ENCODE measurements at places on chromosomes 5 and 9. TPM values are rescaled to one million over a fixed set of nuclear protein-coding genes. Genes with fewer than 3 reads are reported as not detected.

CEL gene
- 0.38 TPM for total RNA-seq

CD72 gene
- 0.06 TPM for total RNA-seq

FBXW2 gene
- total RNA-seq: 43.8 TPM

MCTP1 gene
- 8.9 TPM for total RNA-seq

HAPLN1 gene
- not detected for total RNA-seq

TCF7 gene
- 20.7 TPM for total RNA-seq

UBAP1 gene
- 45.0 TPM for total RNA-seq

JMY gene
- 2.9 TPM for total RNA-seq

LHX6 gene
- 0.39 TPM for total RNA-seq

PTPRD gene
- 0.13 TPM for total RNA-seq

FAM153A gene
- not detected for total RNA-seq

PAPPA gene
- total RNA-seq: 32.0 TPM

KCNIP1 gene
- not detected for total RNA-seq

CCL27 gene
- total RNA-seq: not detected

PCDHB4 gene
- total RNA-seq: 0.03 TPM

PCDHA9 gene
- not detected for total RNA-seq

PAIP2 gene
- total RNA-seq: 81.3 TPM

CYLC2 gene
- total RNA-seq: not detected

NR5A1 gene
- 0.05 TPM for total RNA-seq

LPAR1 gene
- 10.2 TPM for total RNA-seq

WDR38 gene
- total RNA-seq: not detected

SH3TC2 gene
- 0.29 TPM for total RNA-seq

PCDHGC5 gene
- not detected for total RNA-seq

N4BP3 gene
- 1.5 TPM for total RNA-seq

C9 gene
- not detected for total RNA-seq

SLC6A18 gene
- total RNA-seq: not detected

ANKDD1B gene
- total RNA-seq: not detected

EFNA5 gene
- total RNA-seq: 20.0 TPM

SPOCK1 gene
- 24.2 TPM for total RNA-seq

SLC6A7 gene
- total RNA-seq: 0.02 TPM

ORM1 gene
- total RNA-seq: not detected

IER5L gene
- total RNA-seq: 71.7 TPM

PTPN3 gene
- total RNA-seq: 13.5 TPM

NOXA1 gene
- 1.4 TPM for total RNA-seq

RAD1 gene
- 37.7 TPM for total RNA-seq

LIFR gene
- total RNA-seq: 7.5 TPM

NKD2 gene
- total RNA-seq: 13.3 TPM

NUTM2G gene
- not detected for total RNA-seq

HMMR gene
- total RNA-seq: 31.8 TPM

CDH6 gene
- total RNA-seq: 0.10 TPM

PRRX2 gene
- total RNA-seq: 5.2 TPM

IL17B gene
- total RNA-seq: not detected

FST gene
- 15.6 TPM for total RNA-seq

PLCXD3 gene
- 0.48 TPM for total RNA-seq

IL4 gene
- not detected for total RNA-seq
